ENCODE measurements at places on chromosomes 12 and 14.

DNA sequence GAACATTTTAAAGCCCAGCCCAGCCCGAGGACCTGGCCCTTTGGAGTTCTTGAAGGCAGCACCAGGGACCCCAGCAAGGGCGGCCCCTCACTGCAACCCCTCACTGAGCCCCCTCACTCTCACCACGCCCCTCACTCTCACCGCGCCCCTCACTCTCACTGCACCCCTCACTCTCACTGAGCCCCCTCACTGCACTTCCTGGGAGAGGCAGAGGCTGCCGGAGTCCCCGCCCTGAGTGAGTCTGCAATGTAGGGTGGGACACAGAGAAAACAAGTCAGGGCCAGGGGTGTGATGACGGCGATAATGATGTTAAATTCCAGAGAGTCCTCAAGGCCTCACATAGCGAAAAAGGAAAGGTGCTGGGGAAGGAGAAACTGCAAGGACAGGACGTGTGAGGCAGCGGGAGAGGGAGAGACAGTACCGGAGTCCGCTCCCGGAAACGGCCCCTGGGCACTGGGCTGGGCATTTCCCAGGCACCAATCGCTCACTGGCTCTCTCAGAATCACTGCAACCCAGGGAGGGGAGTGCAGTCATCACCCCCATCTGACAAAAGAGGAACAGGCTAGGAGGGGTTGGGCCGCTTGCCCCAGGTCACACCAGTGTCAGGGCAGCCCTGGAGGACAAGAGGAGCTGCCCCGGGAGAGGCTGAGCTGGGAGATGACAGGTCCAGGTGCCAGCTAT, 24.9 kb downstream of the CCDC88C start:
- DNase-seq = no peak

- DNase-seq = no peak
Observed at GRCh38 chr14:100779691-100780080, 46.2 kb upstream of the MEG3 start.

GRCh38 chr12:57539-57938, 9.0 kb upstream of the IQSEC3 start:
- no peak for DNase-seq

DNA sequence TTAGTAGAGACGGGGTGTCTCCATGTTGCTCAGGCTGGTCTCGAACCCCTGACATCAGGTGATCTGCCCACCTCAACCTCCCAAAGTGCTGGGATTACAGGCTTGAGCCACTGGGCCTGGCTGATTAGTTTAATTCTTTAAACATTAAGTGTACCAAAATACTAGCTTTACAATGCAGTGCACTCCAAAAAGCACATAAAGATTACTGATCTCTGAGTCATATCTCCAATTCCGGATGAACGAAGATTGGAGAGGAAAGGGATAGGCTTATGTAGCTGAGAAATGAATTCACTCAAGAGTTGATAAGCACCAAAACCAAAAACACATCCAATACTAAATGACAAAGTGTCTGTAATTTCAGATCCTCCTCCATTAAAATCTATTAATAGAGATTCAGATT, 15.1 kb downstream of the NAV3 start:
- peak; percentile 16 for DNase-seq

GRCh38 chr12:116196752-116197718, 80.5 kb downstream of the MED13L start:
- no peak for DNase-seq

DNA sequence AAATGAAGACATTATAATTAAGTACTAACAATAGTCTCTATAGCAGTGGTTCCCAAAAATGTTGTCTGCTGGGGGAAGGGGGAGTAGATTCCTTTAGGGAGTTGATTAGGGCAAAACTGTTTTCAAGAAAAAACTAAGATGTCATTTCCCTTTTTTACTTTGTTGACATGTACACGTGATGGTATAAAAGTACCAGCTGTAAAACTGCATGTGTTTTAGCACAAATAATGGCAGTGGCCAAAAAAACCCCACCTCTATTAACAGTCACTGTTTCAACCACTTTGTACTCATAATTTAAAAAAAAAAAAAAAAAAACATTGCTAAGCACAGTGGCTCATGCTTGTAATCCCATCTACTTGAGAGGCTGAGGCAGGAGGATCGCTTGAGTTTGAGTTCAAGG, 61.7 kb downstream of the PPP1R12A start:
- no peak for DNase-seq

DNA sequence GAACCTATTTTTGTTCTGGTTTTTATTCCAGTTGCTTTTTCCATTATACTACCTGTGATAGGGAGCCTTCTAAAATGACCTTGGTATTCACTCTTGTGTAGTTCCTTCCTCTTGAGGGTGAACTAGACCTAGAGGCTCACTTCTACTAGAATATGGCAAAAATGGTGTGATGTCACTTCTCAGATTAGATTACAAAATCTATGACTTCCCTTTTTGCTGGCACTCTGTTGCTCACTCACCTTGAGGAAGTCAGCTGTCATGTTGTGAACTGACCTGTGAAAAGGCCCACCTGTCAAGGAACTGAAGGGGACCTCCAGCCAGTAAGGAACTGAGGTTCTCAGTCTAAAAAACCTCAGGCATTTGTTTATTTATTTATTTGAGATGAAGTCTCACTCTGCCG, 5.7 kb downstream of the MIPOL1 start:
- no peak for DNase-seq

GRCh38 chr14:59306775-59307174, 118.3 kb downstream of the DAAM1 start:
- DNase-seq = peak; percentile 53

GRCh38 chr12:71694099-71694820, 8.4 kb downstream of the TMEM19 start:
- DNase-seq = no peak

- DNase-seq = no peak
Observed at GRCh38 chr14:33946679-33947476, 4.0 kb downstream of the EGLN3 start.

GRCh38 chr14:95465358-95465757, 51.1 kb downstream of the SYNE3 start:
- DNase-seq = no peak

DNA sequence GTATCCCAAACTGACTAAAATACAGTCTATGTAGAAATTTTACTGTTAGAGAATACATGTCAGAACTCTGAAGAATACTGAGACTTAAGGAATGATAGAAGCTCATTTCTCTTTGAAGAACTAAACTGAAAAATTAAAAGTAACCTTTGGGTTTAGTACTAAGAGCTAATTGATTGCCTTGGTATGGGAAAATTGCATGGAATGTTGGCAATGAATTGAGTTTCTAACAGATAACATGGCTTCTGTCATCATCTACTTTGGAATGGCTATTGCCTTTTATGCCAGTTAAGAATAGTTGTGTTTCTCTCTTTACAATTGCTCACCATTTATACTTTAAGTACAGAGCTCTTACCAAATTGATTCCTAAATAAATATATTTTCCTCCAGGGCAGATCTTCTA, 308.8 kb upstream of the SYT1 start:
- DNase-seq = no peak

- no peak for DNase-seq
Observed at GRCh38 chr14:22184830-22185168, 404.2 kb downstream of the DAD1 start.

- DNase-seq = no peak
Observed at GRCh38 chr12:114030451-114030850, 64.3 kb upstream of the RBM19 start.

DNA sequence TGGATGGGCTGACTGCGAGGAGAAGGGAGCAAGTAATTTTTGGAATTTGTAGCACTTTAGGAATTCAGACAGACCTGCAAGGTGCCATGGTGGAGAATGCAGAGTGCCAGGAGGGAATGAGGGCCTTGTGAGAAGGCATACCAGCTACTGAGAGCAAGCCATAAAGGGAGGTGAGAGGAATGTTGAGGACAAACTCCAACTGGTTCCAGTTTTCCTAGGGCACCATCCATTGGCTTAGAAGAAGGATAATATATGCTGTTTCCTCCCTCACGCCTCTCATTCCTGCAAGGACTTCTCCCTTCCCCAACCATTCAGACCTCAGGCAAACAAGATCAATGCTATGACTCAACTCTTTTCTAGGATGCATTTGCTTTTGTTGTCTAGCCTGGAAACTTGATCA, 11.2 kb upstream of the DAAM1 start:
- DNase-seq = no peak

GRCh38 chr14:92021523-92021922, 18.3 kb downstream of the TRIP11 start:
- no peak for DNase-seq

GRCh38 chr12:131991816-131992430, 42.2 kb downstream of the EP400 start:
- no peak for DNase-seq

GRCh38 chr12:6884539-6884938, 11.4 kb upstream of the SPSB2 start:
- no peak for DNase-seq

DNA sequence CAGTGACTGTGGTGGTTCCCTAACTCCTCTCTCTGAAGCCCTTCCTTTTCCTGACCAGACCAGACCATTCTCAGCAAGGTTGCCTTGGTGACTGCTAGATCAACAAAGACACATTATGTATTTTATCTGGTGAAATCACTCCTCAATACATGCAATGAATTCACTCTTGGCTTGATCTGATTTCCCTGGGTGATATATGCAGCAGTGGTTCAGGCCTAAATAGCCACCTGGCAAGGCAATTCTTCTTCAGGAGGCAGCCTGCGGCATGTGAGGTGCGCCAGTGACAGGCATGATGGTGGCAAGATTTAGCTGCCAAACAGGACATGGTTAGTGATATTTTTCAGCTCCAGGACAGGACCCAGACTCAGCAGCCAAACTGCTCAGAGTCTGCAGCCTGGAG, 350.3 kb upstream of the CCDC196 start:
- no peak for DNase-seq

DNA sequence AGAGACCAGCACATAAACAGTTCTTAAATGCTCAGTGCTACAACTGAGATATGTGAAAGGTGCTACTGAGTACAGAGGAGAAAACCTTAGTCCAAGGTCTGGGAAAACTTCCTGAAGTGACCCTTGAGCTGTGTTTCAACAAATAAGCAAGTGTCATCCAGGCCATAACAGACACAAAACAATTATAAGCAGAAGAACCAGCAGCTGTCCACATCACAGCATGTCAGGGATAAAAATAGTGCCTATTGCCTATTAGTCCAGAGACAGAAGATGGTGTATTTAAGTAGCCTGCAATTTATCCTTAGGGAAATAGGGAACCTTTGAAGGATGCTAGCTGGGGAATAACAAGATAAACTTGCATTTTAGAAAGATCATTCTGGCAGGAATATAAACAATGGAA, 237.8 kb downstream of the SPTSSA start:
- DNase-seq = no peak

DNA sequence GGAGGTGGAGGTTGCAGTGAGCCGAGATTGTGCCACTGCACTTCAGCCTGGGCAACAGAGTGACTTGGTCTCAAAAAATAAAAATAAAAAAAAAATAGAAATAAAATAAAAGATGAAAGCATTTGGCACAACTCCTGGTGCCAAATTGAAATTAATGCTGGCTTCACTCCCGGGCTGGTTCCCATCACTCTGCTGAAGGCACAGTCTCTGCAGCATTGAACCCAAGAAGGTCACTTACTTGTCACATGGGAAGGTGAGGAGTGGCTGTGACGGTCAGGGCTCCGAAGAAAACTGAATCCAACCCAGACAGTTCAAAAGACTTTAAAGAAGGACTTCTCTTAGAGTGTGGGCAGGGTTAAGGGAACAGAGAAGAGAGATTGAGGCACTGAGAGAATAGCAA, 10.5 kb upstream of the CCDC63 start:
- no peak for DNase-seq

DNA sequence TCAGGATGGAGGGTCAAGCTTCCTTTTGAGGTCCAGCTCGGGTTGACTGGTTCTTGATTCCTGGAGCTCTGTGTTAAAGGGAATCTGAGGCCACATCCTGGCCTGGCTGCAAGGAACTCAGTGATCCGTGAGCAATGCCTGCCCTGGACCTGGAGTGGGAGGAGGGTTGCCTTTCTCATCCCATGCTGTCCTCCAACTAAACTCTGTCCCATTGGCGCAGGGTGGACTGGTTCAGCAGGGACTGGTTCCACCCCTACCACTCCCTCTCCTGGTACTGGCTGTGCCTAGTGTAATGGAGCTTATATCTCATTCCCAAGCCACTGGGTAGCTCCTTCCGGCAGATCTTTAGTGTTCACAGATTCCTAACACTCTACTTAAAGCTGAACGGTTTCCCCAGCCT, 3.9 kb upstream of the CMKLR1 start:
- DNase-seq = no peak

DNA sequence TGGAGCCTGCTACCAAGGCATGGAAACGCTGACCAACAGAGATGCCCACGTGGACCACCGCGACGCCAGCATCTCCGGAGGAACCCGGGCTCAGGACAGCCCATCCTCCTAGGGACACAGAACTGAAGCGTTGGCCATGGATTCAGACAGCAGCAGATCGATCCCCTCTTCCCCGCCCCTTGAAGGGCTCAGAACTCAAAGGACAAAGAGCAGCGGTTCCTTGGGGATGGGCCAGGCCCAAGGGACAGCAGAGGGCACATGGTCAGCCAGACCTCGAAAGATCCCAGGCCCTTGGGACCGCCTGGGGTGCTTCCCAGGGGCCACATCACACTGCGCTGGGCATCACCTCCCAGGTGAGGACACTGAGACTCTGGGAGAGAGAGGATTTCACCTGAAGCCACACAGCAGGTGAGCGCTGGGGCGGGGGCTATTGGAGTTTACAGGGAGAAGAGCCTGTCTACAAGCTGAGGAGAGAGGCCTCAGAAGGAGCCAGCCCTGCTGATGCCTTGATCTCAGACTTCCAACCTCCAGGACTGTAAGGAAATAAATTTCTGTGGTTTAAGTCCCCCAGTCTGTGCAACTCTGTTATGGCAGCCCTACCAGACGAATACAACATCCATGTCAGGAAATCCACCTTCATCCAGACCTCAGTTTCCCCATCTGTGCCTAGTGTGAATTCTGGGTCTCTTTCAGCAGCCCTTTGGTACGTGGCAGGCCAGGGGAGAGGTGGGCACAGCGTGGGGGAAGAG, 49.4 kb downstream of the CCNK start:
- no peak for DNase-seq

- no peak for DNase-seq
Observed at GRCh38 chr12:27143256-27144069, 61.1 kb upstream of the C12orf71 start.

DNA sequence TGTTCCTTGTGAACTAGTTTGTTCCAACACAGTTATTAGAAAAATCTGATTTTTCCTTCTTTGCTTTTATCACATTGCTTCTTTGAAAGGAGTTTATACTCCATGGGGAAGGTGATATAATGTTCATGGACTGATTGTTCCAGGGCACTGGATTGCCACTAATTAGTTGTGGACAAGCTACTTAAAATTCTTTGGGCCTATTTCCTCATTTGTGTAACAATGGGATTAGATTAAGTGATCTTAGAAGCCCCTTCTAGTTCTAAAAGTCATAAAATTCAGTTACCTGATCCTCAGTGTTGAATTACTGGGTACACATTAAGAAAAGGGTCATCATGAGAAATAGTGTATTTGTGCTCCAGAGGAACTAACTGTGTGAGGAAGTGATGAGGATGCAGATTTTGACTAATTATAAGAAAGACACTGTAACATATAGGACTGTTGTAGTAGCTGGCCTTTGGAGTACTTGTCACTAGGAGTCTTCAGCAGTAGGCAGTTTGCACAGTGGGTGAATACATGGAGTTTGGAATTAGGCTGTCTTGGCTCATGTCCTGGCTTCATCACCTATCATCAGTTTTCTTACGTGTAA, 82.2 kb downstream of the MIA2 start:
- DNase-seq = no peak
